CD4-positive, CD25-positive, alpha-beta regulatory T cell (primary cell): ENCODE measurements at places on chromosomes 12 and 14.

- no peak for DNase-seq
Measured at GRCh38 chr12:79451978-79452377, 238.8 kb downstream of the PAWR start.

GRCh38 chr12:69062621-69063237 is 129.8 kb upstream of the CPM start:
- no peak for DNase-seq

GRCh38 chr14:59511916-59512575 is 27.7 kb downstream of the JKAMP start:
- DNase-seq = no peak

DNA sequence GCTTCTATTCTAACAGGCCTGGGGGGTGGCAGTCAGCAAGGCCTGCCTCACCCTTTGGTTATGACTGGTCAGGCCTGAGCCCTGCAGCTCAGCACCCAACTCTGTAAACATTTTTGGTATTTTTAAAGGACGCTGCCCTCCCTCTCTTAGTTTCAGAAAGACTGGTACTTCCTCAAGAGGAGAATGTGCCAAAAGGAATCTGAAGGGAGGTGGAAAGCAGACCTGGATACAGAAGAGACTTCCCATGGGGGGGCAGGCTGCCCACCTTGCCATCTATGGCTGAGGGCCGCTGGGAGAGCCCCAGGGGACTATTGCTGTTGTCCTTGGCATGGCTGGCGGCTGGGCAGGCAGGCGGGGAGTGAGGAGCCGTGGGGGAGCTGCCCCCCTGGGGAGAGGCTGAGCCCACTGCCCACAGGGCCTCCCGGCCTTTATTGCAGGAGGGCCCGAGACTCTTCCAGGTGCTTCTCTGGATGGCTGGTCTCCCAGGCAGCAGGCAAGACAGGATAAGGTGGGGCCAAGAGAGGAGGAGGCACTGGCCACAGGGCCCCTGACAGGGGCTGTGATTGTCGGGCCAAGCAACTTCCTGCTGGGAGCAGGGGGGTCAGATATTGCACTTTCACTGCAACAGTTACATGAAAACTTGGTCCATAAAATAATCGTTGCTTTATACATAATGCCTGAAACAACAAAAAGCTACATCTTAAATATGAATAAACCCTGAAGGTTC is 3.5 kb downstream of the ARL6IP4 start:
- DNase-seq = no peak

GRCh38 chr14:55121628-55122439 is 7.2 kb upstream of the LGALS3 start:
- DNase-seq = no peak

DNA sequence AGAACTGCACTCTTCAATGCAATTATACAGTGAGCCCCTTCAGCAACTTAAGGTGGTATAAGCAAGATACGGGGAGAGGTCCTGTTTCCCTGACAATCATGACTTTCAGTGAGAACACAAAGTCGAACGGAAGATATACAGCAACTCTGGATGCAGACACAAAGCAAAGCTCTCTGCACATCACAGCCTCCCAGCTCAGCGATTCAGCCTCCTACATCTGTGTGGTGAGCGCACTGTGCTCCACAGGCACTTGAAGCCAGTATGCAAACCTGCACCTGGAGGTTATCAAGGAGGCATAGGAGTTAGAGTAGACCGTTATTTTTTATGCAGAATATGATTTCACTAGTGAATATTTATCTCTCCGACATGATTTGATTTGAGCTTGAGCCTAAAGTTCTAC is 152.2 kb upstream of the OR4E1 start:
- DNase-seq = no peak

DNA sequence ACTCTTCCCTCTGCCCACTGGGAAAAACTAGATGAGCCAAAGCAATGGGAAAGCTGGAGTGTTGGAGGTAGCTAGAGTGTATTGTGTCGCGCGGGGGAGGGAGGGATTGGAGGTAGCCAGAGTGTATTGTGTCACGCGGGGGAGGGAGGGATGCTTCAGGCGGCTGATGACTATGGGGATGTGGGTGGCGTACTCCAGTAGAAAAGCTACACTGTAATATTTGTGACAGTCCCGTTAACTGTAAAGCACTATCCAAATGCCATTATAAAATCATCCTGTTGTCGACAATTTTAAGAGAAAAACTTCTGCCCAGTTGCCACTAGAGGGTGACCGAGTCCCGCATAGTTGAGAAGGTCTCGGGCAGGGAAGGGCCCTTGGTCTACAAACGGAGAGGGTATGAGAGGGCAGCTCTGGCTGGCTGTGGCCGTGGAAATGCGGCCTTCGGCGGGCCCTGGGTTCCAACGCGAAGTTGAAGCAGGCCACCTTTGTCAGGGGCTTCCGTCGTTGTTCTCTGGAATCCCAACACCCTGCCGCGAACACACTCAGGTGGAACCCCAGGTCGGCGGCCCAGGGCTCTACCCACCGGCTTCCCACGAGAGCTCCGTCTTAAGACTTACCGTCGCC is 15.1 kb upstream of the PLEK2 start:
- DNase-seq = peak; percentile 76

DNA sequence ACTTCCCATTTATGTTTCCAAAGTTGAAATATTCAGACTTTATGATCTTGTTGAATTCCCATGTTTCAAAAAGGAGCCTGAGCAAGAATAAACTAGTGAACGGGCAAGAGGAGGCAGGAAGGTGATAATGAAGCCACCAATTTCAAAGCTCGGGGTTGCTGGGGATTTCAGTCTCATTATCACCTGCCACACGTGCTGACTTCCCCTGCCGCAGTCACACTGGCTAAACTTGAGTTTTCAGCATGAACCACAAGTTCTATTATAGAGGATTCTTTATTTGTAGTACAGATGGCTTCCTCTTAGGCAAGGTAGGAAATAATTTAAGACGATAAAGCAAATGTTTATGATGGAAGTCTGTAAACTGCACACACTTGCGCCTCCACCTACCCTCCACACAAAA is 18.1 kb upstream of the DIABLO start:
- DNase-seq = no peak

DNA sequence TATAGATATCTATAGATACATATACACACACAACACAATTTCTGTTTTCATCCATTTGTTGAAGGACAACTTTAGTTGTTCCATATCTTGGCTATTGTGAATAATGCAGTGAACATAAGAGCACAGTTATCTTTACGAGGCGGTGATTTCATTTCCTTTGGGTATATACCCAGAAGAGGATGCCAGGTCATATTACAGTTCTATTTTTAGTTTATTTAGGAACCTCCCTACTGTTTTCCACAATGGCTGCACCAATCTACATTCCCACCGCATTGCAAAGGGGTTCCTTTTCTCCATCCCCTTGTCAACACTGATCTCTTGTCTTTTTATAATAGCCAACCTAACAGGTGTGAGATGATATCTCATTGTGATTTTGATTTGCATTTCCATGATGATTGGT is 143.4 kb upstream of the ARHGAP5 start:
- no peak for DNase-seq

GRCh38 chr12:6774499-6775062 is 2.3 kb downstream of the LAG3 start:
- DNase-seq = no peak

- no peak for DNase-seq
Measured at GRCh38 chr14:101470266-101470665, 91.0 kb upstream of the DIO3 start.

DNA sequence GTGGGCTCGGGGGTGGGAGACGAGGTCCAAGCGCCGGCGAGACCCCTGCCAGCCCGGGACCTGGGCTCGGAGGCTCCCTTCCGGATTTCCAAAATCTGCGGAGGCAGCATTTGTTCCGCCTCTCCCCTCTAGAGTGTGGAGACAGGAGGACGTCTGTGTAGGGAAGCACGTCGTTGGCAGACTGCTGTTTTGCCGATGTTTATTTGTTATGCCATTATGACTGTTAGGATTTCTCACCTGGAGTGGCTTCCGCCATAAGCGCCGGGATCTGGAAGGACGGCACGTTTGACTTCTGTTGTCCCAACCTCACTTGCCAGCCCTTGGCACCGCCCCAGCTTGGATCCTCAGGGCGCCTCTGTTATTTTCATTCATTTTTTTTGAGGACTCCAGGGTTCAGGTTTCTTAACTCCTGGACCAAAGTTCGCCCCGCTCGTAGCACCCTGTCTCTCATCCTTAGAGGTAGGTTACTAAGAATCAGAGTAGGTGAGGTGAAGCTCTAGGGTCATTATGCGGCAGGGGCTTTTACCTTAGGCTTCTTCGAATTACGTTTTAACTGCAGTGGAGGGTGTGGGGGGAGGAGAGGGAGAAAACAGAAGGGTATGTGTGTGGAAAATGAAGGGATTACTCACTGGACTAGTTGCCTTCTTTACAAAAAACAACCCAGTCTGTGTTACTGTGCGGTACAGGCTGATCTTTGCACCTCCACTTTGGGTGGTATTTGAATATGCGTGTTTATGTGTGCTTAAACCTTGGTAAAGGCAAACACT is 547 bp upstream of the PYGL start:
- no peak for DNase-seq

DNA sequence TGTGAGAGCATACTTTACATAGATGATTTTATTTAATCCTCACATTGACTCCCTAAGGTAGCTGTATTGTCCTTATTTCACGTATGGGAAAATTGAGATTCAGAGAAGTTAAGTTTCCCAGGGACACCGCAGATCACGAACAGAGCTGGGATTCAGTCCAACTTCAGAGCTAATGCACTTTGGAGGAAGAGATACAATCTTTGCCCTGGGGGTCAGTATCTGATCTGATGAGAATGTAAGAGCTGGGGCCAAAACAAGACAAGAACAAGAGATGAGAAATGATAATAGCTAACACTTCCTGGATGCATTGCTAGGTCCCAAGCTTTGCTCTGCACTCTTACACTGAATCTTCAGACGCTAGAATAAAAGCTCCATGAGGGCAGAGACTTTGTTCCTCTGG is 6.0 kb upstream of the CSAD start:
- no peak for DNase-seq

GRCh38 chr12:131085125-131085815 is 131.6 kb downstream of the ADGRD1 start:
- no peak for DNase-seq

- DNase-seq = no peak
Measured at GRCh38 chr12:59085690-59086089, 165.4 kb upstream of the LRIG3 start.

GRCh38 chr12:91406920-91407341 is 224.3 kb upstream of the DCN start:
- DNase-seq = no peak

GRCh38 chr12:116759783-116760621 is 21.9 kb downstream of the RNFT2 start:
- peak; percentile 16 for DNase-seq

DNA sequence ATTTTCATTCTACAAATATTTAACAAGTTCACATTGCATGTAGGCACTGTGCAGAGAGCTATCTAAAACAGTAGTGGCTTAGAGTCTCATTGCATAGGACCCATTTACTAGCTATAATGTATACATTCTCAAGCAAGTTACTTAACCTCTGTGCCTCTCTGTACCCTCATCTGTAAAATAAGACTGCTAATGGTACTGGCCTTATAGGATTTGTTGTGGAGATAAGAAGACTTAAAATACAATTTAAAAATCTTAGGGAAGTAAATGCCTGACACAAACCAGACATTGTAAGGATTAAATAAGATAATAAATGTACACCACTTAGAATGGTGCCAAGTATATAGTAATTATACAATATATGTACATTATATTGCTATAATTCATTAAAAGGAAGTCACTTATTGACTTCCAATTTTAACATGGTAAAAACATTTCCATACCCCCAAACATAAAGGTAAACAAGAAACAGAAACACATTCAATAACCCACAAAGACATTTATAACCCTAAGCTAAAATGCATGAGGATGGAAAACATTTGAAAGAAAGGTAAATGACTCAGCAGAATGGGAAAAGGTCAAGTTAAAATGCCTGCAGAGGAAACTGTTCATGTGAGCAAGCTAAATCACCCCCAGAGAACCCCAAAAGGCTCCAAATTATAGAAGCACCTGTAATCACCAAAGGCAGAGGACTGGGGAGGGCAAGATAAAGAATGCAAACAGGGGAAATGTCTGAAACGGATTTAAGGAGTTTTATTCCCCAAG is 30.8 kb downstream of the RPS6KA5 start:
- DNase-seq = peak; percentile 36

- no peak for DNase-seq
Measured at GRCh38 chr14:70896981-70897380, 10.3 kb upstream of the PCNX1 start.

- DNase-seq = no peak
Measured at GRCh38 chr12:75836533-75836932, 195.0 kb downstream of the PHLDA1 start.

DNA sequence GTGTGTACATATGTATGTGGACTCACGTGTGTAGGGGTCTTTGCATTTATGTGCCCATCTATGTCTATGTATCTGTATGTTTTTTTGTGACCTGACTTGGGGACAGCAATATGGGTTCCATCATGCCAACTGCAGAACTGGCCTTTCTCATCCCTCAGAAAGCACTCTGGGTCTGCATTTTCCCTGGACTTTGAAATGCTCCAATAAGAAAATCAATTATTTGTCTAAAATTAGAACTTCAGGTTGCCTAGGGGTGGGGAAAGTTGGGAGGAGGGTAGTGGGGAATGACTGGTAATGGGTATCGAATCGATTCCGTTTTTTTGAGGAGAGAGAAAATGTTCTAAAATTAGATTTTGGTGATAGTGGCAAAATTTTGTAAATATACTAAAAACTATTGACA is 140.8 kb upstream of the NOS1 start:
- no peak for DNase-seq
